Fibroblast of the aortic adventitia (primary cell): ENCODE measurements at places on chromosomes 6 and 20. TPM values are rescaled to one million over a fixed set of nuclear protein-coding genes. Genes with fewer than 3 reads are reported as not detected.

Gene SLC17A1
- not detected in 2 replicates for total RNA-seq

- peak; percentile 94 for DNase-seq
These were observed 90.7 kb downstream of the SNAP25 start for GRCh38 chr20:10309326-10309725.

Gene CD83
- total RNA-seq = 1.4 and 2.9 TPM in 2 replicates

GRCh38 chr20:62721511-62722370 lies 13.1 kb downstream of the NTSR1 start:
- no peak for DNase-seq

GRCh38 chr20:41398408-41398807 lies 31.8 kb upstream of the EMILIN3 start:
- peak; percentile 63 for DNase-seq

Gene CTNNBL1
- total RNA-seq = 23.1 and 25.4 TPM in 2 replicates

DNA sequence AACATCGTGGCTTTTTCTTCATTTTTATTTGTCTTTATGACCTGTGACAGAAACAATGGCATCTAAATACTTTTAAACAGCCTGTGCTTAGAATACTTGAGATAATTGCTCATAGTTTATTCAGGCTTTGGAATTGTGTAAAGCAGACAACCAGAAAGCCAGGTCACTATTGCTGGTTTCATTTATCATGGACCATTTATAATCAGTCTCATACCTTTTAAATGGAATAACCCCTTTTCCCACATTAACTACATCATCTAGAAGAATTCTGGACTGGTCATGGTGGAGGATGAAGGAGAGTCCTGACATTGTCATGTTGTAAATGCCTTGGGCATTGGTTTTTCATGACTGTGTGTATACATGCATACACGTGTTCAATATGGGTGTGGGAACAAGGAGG lies 661.5 kb downstream of the EPM2A start:
- DNase-seq = no peak

- DNase-seq = no peak
These were observed 48.8 kb upstream of the RALY start for GRCh38 chr20:33944914-33945313.

Gene TSHZ2
- total RNA-seq = 6.9 and 48.9 TPM in 2 replicates

GRCh38 chr6:119483908-119484307 lies 134.3 kb upstream of the MAN1A1 start:
- DNase-seq = no peak

GRCh38 chr6:3848925-3849605 lies at the start of gene FAM50B:
Gene FAM50B, plus strand, starts transcription at chr6:3849373. Its CDS starts 439 bp downstream, at chr6:3849812.
- DNase-seq = peak; percentile 86

GRCh38 chr6:77205936-77206335 lies 257.4 kb downstream of the HTR1B start:
- DNase-seq = peak; percentile 2

- no peak for DNase-seq
These were observed 2.8 kb downstream of the ITPR3 start for GRCh38 chr6:33623895-33624381.

Gene ELOVL4
- 2.1 and 6.4 TPM in 2 replicates for total RNA-seq

Gene ZC2HC1B
- total RNA-seq = not detected in 2 replicates

DNA sequence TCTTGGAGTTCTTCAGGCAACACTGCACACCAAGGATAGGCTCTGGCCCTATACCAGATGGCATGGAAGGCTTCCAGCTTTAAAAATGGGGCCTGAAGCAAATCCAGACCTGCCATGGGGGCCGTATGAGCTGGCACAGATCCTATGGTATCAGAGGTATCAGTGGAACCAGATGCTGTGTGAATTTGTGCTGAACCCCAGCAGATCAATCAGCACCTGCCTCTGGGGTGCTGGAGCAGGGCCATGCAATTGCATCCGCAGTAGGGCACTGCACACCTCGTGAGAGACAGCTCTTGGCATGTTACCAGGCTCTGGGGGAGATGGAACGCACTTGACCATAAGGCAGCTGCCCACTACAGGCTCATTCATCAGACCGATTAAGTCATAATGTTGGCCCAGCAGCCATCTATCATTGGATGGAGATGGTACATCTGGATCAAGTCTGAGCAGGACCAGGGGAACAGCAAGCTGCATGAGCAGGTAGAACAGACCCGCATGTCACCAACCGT lies 221.5 kb downstream of the MYLK4 start:
- no peak for DNase-seq

GRCh38 chr6:140071601-140072062 lies 697.2 kb upstream of the CITED2 start:
- peak; percentile 80 for DNase-seq

- DNase-seq = peak; percentile 49
These were observed at the start of gene RBM24 for GRCh38 chr6:17281100-17281496. Gene RBM24, plus strand, starts transcription at chr6:17281361. Its CDS starts 221 bp downstream, at chr6:17281582.

DNA sequence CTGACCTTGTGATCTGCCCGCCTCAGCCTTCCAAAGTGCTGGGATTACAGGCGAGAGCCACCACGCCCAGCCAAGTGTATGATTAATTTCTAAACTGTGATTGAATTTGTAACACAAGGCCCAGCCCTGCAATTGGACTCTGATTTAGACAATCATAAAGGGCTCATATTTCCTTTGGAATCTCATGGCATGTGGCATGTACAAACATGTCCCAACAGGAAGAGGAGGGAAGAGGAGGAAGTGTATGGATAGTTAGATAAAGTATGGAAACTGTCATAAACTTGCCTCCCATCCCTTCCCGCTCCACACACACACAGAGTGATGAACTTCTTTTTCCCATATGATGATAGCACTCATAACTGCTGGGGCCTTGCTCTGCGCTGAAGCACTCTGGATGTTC lies 27.2 kb upstream of the QKI start:
- peak; percentile 14 for DNase-seq

DNA sequence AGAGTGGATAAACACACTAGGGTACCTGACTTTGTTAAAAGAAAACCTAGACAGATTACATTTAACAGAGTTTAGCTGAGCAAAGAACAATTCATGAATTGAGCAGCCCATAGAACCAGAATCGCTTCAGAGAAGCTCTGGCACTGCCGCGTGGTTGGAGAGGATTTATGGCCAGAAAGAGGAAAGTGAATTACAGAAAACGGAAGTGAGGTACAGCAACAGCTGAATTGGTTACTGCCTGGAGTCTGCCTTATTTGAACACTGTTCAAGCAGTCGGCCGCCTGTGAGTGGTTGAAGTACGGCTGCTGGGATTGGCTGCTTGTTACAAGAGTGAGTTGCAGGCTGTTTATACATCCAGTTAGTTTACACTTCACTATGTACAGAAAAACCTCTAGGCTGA lies 253.8 kb upstream of the CDYL start:
- DNase-seq = no peak

DNA sequence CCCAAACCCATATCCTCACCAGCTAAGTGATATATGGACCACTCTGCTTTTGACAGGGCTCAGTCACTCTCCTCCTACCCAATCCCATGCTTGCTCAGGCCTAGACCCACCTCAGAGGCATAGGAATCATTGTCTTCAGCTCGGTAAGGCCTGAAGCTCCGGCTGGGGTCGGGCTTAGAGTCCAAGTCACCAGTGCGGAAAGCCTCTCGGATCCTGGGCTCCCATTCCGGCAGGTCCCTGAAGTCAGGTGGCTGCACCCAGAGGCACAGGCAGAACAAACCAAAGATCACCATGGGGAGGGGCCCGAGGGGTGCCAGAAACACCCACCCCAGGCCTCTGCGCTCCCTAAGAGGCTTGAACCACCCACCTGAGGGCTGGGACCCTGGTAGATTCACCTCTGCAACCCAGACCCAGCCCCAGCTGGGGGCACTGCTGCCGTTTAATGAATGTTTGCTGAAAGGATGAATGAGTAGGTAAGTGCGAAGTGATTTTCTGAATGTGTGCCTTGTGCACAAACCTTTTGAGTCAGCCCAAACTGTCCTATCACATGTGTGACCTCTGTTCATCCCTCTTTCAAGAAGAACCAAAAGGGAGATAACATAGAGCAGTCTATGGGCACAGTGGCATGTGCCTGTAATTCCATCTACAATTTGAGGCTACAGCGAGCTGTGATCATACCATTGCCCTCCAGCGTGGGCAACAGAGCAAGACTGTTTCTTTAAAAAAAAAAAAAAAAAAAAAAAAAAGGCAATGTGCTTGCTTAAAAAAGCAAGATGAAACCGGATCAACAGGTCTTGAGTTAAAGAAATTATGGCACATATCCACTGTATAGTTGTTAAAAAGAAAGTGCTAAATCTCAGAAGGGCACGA lies 39.3 kb upstream of the DSN1 start:
- DNase-seq = no peak

DNA sequence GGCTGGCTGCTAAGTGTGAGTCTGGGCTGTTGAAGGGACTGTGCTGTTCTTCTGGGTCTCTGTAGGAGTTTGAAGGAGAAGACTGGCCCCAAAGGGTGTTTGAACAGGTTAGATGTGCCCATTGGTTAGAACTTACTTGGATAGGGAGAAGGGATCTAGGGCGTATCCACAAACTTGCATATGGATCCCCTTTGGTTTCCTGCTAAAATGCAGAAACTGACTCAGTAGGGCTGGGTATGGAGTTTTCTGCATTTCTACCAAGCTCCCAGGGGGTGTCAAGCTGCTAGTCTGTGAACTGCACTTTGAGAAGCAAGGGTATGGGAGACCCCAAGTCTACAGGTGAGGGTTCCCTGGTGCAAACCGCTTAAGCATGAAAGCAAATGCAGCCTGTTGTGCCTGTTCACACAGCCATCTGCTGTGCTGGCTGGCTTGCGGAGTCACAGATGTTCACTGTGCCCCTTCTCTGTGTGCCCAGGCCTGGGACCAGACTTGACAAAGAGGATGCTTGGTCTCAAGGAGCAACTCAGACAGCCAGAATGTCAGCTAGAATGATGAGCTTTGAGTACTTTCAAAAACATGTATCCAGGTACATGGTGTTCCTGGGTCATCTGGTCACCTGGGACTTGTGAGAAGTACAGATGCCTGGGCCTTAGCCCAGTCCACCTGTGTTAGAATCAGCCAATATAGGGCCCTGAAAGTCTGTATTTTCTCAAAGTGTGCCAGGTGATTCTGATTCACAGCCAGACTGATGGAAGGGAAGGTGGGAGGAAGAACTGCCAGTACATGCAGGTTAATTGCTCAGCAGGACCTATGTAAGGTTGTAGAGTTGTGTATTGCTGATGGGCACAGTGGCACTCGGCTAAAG lies 7.4 kb downstream of the PPP1R16B start:
- DNase-seq = no peak

Gene WFDC2
- total RNA-seq = not detected in 2 replicates

- DNase-seq = no peak
These were observed 6.1 kb downstream of the FERMT1 start for GRCh38 chr20:6116758-6117157.

DNA sequence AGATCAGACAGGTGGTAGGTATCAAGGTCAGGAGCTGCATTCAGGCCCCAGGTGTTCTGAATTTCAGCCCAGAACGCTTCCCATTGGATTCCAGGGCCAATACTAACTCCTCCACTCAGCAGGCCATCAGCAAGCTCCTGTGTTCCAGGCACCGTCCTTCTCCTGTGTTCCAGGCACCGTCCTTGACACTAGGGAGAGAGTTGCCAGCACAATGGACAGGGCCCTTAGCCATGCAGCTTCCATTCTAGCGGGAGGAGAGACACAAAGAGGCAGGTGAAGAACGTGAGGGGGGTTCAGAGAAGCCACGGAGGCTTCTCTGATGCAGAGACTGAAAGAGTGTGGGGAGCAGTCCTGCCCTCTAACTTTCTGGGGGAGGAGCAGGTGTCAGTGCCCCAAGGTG lies 77.7 kb downstream of the FOXC1 start:
- DNase-seq = no peak

Gene KIF25
- not detected in 2 replicates for total RNA-seq

Gene MPC1
- 11.8 and 33.8 TPM in 2 replicates for total RNA-seq

Gene MOXD1
- 6.1 and 78.8 TPM in 2 replicates for total RNA-seq

DNA sequence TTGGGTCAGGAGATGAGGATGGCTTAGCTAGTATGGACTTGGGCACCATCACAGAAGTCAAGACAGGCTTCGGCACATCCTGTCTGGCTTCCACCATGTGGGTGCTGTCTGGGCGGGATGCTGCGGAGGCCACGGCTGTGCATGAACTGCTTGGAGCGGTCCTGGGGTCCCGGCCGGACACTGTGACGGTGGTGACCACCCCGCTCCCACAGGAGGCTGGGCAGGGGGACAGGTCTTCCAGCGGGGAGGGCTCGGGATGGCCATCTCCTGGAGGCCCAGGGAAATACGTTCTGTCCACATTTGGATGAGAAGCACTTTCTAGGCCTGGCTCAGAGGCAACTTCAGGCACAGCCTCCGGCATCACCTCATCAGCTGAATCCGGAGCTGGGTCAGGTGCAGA lies 32.1 kb upstream of the TCFL5 start:
- DNase-seq = no peak

GRCh38 chr6:37230104-37230503 lies 27.5 kb upstream of the TBC1D22B start:
- DNase-seq = no peak

DNA sequence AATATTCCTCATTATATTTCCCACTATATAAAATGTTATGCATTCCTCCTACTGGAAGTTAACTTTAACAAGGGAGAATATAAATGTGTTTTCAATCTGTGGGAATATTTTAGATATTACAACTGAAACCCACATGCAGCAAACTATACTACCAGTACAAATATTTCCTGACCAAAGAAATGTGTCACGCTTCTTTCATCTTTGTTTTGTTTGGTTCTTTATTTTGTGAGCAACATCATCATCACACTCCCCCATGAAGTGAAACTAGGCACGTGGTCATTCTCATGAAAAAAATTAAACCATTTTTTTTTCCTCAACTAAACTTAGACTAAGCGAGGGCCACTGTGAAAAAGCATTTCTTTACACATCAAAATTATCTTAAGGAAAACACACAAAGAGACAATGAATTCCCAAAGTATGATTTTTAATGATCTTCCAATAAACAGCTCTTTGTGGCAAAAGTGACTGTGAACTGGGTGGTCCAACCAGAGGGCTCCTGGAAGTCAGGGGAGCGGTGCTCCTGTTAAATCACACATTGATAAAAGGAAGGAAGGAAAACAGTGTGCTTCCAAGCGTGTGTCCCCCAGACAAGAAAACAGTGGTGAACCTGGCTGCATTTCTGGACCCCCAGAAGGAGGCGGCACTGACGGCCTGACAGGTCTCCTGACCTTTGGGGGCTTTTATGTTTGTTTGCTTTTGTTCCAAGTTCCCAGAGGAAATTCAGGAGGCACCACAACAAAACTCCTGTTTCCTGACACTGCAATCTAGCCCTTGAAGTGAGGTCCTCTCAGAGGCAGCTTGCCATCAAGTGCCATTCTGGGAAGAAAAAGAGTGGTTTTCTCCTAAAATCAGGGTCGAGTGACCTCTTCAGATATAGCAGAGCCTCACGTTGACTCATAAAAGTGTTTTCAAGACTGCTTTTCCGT lies 166.8 kb upstream of the FOXQ1 start:
- DNase-seq = peak; percentile 72
